Activated CD4-positive, alpha-beta memory T cell treated with anti-CD3 and anti-CD28 coated beads, Interleukin-2, amount 10 ng/mL, durations not matched to agents 7 days and 5 days (primary cell): ENCODE measurements at places on chromosomes 6 and 20. TPM values are rescaled to one million over a fixed set of nuclear protein-coding genes. Genes with fewer than 3 reads are reported as not detected.

DNA sequence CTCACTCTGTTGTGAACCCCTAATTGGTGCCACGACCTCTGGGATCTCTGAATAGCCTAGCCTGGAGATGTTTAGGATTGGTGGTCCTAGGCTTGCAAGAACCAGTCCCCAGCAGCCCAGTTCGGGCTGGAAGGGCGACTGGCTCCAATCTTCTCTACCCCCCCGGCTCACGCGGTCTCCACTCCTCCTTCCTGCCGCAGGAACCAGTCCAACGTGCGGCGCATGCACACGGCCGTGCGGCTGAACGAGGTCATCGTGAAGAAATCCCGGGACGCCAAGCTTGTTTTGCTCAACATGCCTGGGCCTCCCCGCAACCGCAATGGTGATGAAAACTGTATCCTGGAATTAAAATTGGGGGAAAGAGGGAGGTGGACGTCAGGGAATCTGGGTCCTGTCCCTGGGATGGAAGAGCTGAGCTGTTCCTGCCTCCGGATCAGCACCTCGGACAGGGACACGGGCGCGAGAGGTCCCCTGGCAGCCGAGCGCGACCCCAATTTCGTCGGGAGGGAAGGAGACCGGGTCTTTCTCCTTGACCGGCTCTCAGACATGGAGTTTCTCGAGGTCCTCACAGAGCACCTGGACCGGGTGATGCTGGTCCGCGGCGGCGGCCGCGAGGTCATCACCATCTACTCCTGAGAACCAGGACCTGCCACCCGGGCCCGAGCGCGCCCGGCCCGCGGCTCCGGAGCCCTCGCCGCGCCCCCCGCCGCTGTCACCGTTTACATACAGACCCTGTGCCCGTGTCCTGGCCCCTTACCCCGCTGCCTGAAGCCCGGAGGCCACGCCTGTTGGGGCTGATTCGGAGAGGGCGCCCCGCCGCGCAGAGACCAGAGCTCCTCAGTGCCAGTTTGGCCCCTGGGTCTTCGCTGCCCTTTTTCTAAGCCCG is 28.2 kb downstream of the SLC12A5 start:
- no peak overlapping the region for H3K27ac ChIP-seq
- peaks cover 40% of the 10 kb centered on the region for H3K4me1 ChIP-seq
- peaks cover 39% of the 10 kb centered on the region for H3K27me3 ChIP-seq
- H3K4me3 ChIP-seq = no peak overlapping the region
- peaks cover 33% of the 10 kb centered on the region for H3K36me3 ChIP-seq

Gene COL9A3
- not detected for total RNA-seq

- no peak for DNase-seq
- H3K4me3 ChIP-seq = no peak overlapping the region
Measured at GRCh38 chr6:155377061-155377460, 62.8 kb upstream of the TFB1M start.

DNA sequence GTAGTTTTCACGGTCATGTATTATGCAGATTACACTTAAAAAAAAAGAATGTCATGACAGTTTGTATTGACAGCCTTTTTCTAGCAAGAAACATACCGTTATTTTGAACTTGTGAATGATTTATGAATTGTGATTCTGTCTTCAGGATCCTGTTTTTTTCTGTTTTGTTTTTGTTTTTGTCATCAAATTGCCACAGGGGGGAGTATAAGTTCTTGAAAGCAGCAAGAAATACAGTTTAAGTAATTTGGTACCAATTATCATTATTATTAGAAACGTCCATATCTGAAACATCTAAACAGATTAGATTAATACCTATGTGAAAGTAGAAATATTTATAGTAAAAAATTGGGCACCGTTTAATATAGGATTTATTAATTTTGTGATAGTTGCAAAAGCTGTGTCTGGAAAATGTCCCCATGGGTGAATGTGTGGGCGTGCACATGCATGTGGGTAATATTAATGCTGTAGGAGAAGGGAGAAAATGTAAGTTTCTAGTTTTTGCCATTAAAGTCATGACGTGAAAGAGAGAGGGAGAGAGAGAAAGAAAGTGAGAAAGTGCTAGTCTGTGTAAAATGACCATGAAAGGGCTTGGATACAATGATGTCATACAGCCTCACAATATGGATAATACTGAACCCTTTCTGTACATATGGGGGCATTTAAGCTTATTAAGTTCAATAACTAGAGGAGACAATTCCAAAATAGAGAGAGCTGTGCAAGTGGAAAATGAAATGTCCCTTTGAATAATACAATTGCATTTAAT is 9.4 kb upstream of the CCN2 start:
- DNase-seq = no peak
- no peaks in the 10 kb centered on the region for H3K36me3 ChIP-seq
- no peak overlapping the region for H3K27ac ChIP-seq
- H3K4me3 ChIP-seq = no peak overlapping the region

Gene HLA-F
- 318 TPM for total RNA-seq

DNA sequence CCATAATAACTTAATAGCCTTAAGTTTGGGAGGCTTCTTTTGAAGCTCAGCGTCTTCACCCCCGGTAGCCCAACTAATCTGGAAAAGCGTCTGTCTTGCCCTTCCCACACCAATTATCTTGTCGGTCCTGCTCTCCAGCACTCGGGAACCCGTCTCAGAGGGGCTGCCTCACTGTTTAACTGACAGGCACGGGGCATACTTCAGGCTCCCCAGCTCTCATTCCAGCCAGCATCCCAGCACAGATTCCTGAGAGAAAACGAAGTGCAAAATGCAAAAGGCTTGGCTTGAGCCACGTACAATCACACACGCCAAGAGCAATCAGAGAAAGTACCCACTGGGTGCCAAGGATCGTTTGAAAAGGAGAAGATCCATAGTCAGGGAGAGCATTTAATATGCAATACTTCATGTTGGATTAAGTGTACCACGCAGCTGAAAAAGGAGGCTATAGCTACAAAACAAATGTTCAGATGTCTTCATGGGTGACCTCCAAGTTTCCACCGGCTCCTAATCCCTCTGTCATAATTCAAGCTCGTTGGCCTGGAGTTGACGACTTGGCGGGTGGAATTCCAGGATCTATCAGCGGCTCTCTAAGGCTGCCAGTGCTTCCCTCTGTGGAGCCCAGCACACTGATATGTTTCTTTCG is 53.7 kb upstream of the STX16 start:
- H3K4me1 ChIP-seq = no peaks in the 10 kb centered on the region
- H3K27me3 ChIP-seq = peaks cover 3% of the 10 kb centered on the region
- H3K36me3 ChIP-seq = no peaks in the 10 kb centered on the region
- H3K27ac ChIP-seq = no peak overlapping the region
- H3K4me3 ChIP-seq = no peak overlapping the region
- no peak for DNase-seq

Gene OR2B6
- not detected for total RNA-seq

GRCh38 chr6:79435746-79436145 is 101.5 kb downstream of the LCA5 start:
- no peak overlapping the region for H3K4me3 ChIP-seq

GRCh38 chr6:89013438-89013837 is 50.0 kb upstream of the RNGTT start:
- no peak for DNase-seq
- H3K4me1 ChIP-seq = no peaks in the 10 kb centered on the region
- H3K4me3 ChIP-seq = no peak overlapping the region
- H3K27me3 ChIP-seq = no peaks in the 10 kb centered on the region
- H3K36me3 ChIP-seq = no peaks in the 10 kb centered on the region
- no peak overlapping the region for H3K27ac ChIP-seq

DNA sequence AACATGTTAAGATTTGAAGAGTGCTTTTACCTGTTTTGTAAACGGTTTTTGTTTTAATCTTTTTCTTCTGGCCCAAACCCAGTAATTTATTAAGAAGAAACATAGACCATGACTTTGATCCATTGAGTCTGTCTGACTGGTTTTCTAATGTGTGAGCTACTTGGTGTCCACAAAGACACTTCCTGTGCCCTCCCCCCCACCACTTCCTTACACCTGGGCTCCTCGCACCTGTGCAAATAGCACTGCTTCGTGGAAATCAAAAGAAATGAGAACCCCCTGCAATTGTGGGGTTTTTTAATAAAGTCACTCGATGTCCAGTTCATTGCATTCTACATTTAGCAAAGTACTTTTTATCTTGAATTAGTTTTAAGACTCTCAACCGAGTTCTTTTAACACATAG is 65.5 kb downstream of the SMOC2 start:
- no peaks in the 10 kb centered on the region for H3K4me1 ChIP-seq
- no peak overlapping the region for H3K27ac ChIP-seq
- H3K4me3 ChIP-seq = no peak overlapping the region
- H3K27me3 ChIP-seq = no peaks in the 10 kb centered on the region
- H3K36me3 ChIP-seq = no peaks in the 10 kb centered on the region

Gene SLC22A2
- total RNA-seq = not detected

DNA sequence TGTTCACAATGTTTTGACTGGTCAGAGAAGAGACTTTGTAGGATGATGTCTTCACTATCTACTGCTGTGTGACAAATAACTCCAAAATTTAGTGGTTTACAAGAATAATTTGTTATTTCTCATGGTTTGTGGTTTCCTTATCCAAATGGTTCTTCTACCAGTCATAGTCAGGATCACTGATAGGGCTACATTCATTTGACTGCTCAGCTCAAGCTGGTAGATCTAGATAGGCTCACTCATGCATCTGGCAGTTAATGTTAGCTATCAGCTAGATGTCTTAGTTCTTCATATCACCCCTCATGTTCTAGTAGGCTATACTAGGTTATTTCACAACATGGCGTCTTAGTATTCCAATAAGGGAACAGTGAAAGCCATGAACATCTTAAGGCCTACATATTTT is 131.0 kb downstream of the ID4 start:
- no peak overlapping the region for H3K27ac ChIP-seq
- H3K36me3 ChIP-seq = no peaks in the 10 kb centered on the region
- H3K4me3 ChIP-seq = no peak overlapping the region

- H3K4me3 ChIP-seq = no peak overlapping the region
- H3K27me3 ChIP-seq = no peaks in the 10 kb centered on the region
- no peaks in the 10 kb centered on the region for H3K4me1 ChIP-seq
- no peaks in the 10 kb centered on the region for H3K36me3 ChIP-seq
Measured at GRCh38 chr6:119390247-119390793, 40.8 kb upstream of the MAN1A1 start.

GRCh38 chr6:30778001-30778635 is 33.8 kb upstream of the IER3 start:
- H3K27me3 ChIP-seq = no peaks in the 10 kb centered on the region
- H3K4me3 ChIP-seq = no peak overlapping the region
- no peak overlapping the region for H3K27ac ChIP-seq

Gene TNFRSF21
- not detected for total RNA-seq

Gene BMP2
- total RNA-seq = not detected

DNA sequence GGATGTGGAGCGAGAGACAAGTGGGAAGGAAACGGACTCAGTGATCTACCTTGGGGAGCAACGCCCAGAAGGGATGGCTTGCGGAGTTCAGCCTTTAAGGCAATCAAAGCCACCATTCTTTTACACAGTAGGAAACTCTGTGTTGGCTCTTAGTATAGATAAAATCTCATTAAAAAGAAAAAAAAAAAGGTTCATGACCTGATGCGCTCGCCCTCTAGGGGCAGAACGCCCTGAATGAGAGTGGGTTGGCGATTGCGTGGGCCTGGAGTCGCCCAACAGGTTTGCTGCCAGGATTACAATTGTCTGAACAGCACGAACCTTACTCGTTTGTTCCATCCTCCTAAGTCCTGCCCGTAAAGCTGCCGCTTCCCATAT is 1.2 kb downstream of the TPD52L1 start:
- no peaks in the 10 kb centered on the region for H3K36me3 ChIP-seq
- no peak overlapping the region for H3K27ac ChIP-seq
- peak overlapping the region; percentile 55 for H3K4me3 ChIP-seq

GRCh38 chr20:21548390-21549035 is 34.6 kb upstream of the NKX2-2 start:
- H3K4me3 ChIP-seq = peak overlapping the region; percentile 48
- peaks cover 32% of the 10 kb centered on the region for H3K4me1 ChIP-seq
- no peaks in the 10 kb centered on the region for H3K36me3 ChIP-seq

DNA sequence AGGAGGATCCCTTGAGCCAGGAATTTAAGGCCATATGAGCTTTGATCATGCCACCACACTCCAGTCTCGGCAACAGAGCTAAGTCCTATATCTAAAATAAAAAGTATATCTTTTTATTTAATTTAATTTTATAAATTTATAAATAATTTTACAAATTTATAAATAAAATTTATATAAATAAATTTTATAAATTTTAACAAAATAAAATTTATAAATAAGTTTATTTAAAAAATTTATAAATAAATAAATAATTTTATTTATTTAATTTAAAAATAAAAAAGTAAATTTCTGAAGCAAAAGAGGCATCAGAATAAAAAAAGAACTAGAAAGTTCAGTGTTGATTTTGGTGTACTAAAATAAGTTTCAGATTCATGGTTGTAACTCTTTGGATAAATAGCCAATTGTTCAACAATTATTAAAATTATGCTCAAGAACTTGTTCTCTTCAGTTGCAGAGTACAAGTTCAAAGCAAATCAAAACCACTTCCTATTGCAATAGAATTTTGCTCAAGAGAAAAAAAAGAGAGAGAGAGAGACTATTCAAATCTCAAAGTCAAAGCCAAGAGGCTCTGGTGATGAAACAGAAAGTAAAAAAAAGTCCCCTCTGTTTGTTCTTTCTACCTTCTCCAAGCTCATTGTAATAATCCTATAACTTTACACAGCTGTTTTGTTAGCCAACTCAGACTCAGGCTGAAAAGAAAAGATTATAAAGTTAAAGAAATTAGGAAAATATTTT is 547.5 kb upstream of the ADGRB3 start:
- H3K4me3 ChIP-seq = no peak overlapping the region
- DNase-seq = no peak
- no peaks in the 10 kb centered on the region for H3K4me1 ChIP-seq
- no peaks in the 10 kb centered on the region for H3K27me3 ChIP-seq

DNA sequence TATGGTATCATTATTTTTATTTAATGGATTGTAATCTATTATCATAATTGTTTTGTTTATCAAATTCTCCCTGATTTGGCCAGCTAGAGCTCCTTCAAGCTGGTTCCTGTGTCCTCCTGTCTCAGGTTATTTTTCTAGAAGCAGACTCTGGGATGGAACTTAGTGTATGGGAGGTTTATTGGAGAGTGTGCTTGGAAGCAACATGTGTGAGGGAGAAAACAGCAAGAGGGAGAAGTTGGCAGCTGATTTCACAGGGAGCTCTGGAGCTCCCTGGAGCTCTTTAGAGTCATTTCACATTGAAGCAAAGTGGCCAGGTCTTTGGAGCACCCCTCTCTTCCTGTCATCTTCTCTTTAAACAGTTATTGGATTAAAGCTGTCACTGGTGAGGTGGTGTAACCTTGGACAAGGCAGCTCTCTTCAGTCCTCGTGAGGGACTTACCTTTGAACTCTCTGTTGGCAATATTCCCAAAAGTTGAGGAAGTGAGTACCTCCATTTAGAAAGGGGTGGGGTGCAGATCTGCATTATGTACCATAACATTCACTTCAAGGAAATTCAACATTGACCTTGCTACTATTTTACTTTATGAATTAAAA is 103.6 kb downstream of the PHF3 start:
- no peaks in the 10 kb centered on the region for H3K27me3 ChIP-seq
- DNase-seq = no peak
- no peak overlapping the region for H3K27ac ChIP-seq
- peaks cover 3% of the 10 kb centered on the region for H3K36me3 ChIP-seq

Gene LY6G6D
- not detected for total RNA-seq

Gene WFDC10B
- not detected for total RNA-seq

Gene EYS
- total RNA-seq = not detected

- DNase-seq = no peak
- H3K36me3 ChIP-seq = no peaks in the 10 kb centered on the region
- H3K4me3 ChIP-seq = no peak overlapping the region
- no peak overlapping the region for H3K27ac ChIP-seq
- H3K4me1 ChIP-seq = no peaks in the 10 kb centered on the region
Measured at GRCh38 chr20:56171087-56172012, 77.2 kb upstream of the MC3R start.

Gene CLPSL2
- total RNA-seq = not detected

- no peaks in the 10 kb centered on the region for H3K36me3 ChIP-seq
- no peak overlapping the region for H3K4me3 ChIP-seq
- H3K27me3 ChIP-seq = peaks cover 4% of the 10 kb centered on the region
- peak; percentile 67 for DNase-seq
Measured at GRCh38 chr6:138517635-138518034, 18.3 kb upstream of the NHSL1 start.
